ENCODE measurements at places on chromosomes 4 and X. TPM values are rescaled to one million over a fixed set of nuclear protein-coding genes. Genes with fewer than 3 reads are reported as not detected.
A peak's percentile ranks its signal among the peaks of the same experiment; 100 is the strongest.

DNA sequence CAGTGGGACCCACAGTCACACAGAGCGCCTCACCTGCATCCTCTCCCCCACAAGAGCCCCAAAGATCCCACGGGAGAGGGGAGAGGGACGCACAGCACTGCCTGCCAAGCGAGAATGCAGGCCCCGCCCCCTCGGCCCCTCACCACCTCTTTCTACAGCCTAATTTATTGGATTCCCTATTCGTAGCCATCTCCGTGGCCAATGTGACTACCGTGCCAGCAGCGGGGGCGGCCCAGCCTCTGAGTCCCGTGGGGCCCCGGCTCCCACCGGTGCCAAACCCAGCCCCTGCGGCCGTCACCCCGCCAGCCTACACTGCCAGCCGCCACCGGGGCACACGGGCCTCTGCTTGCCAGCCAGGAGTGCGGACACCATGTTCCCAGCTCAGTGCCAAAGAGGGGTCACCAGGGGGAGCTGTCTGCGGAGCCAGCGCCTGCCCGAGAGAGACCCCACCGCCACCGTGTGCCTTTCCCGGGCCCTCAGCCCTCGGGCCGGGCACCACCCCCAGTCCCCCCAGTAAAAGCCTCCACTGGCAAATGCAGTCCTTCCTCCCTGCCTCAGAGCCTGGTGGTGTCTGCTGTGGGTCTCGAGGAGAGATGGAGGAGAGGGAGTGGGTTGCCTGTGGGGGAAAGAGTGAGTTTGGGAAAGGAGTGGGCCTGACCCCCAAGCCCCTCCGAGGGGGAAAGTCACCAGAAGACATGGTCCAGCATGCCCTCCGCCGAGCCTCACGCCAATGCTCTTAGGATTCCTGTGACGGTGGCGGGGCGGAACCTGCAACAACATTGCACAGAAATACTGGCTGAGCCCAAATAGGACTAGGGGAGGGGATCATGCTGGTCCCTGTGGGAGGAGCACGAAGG lies 19.6 kb upstream of the PLXNB3 start:
- H3K4me1 ChIP-seq: peaks cover 18% of the 10 kb centered on the region
- H3K36me3 ChIP-seq: no peaks in the 10 kb centered on the region
- H3K27me3 ChIP-seq: peaks cover 5% of the 10 kb centered on the region
- no peak overlapping the region for H3K4me3 ChIP-seq
- H3K27ac ChIP-seq: no peak overlapping the region

GRCh38 chr4:102420563-102421398 lies 75.5 kb upstream of the SLC39A8 start:
- peaks cover 3% of the 10 kb centered on the region for H3K27me3 ChIP-seq
- no peaks in the 10 kb centered on the region for H3K4me1 ChIP-seq
- H3K36me3 ChIP-seq: no peaks in the 10 kb centered on the region
- H3K4me3 ChIP-seq: no peak overlapping the region
- H3K27ac ChIP-seq: no peak overlapping the region

DNA sequence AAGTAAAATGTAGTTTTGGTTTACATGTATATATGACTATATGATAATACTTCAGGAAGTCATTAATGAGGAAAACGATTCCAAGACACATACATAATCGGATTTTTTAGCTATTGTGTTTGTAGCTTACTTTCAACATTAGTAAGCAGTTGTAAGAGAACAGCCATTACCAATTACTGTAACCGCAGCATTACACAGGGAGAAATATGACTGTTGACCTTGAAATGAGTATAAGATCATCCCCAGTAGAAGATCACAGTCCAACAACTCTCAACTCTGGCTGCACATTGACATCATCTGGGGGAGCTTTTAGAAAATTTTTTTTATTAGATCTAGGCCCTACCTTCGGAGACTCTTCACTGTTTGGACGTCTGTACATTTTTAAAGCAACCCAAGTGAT lies 762.0 kb upstream of the MAGEB2 start:
- no peaks in the 10 kb centered on the region for H3K4me1 ChIP-seq
- DNase-seq: no peak
- H3K4me3 ChIP-seq: no peak overlapping the region
- H3K27ac ChIP-seq: no peak overlapping the region

GRCh38 chrX:19256986-19257385 lies 86.7 kb upstream of the PDHA1 start:
- H3K4me3 ChIP-seq: no peak overlapping the region
- no peaks in the 10 kb centered on the region for H3K4me1 ChIP-seq
- H3K36me3 ChIP-seq: no peaks in the 10 kb centered on the region
- no peak for DNase-seq

DNA sequence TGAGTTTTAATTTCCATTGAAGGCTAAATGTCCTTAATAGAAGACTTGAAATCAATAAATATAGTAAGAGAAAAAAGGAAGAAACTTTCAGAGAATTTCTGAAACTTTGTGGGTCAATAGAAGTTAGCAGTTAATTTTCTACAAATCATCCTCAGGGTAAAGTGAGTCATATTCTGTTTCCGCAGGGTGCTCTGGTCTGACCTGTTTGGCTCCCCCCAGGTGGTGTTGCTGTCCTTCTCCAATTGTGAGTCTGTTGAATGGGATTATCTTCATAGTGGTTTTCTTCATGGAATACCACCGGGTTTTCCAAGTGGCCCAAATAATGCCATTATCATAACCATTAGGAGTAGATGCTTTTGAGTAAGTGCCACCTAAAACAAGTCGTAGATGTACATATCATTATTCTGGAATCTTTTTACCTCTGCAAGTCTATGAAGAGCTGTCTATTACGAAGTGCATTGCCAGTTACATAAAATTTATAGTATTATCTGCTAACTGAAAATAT lies 7.7 kb downstream of the FGG start:
- no peak overlapping the region for H3K4me3 ChIP-seq
- no peaks in the 10 kb centered on the region for H3K36me3 ChIP-seq
- no peak for DNase-seq

GRCh38 chr4:140109292-140109691 lies 44.7 kb downstream of the MAML3 start:
- H3K4me3 ChIP-seq: no peak overlapping the region
- DNase-seq: no peak
- H3K27ac ChIP-seq: no peak overlapping the region
- H3K27me3 ChIP-seq: peaks cover 8% of the 10 kb centered on the region
- H3K4me1 ChIP-seq: peaks cover 18% of the 10 kb centered on the region
- H3K36me3 ChIP-seq: no peaks in the 10 kb centered on the region

GRCh38 chr4:86595426-86595805 lies 1.3 kb downstream of the PTPN13 start:
- H3K36me3 ChIP-seq: no peaks in the 10 kb centered on the region
- H3K4me1 ChIP-seq: peaks cover 14% of the 10 kb centered on the region
- H3K4me3 ChIP-seq: peak overlapping the region; percentile 70
- no peak for DNase-seq
- peaks cover 33% of the 10 kb centered on the region for H3K27me3 ChIP-seq

Gene CRMP1
- not detected for total RNA-seq

Gene KLB
- not detected for total RNA-seq

Gene LUZP4
- not detected for total RNA-seq

Gene DGKK
- not detected for total RNA-seq

Gene PHOX2B
- not detected for total RNA-seq

Gene RIBC1
- 0.46 TPM for total RNA-seq

Gene GAGE2A
- total RNA-seq: not detected

Gene ADH1B
- total RNA-seq: not detected

Data from activated CD4-positive, alpha-beta T cell treated with anti-CD3 and anti-CD28 coated beads for 36 hours (primary cell).